ENCODE measurements at places on chromosomes 11 and 22.

DNA sequence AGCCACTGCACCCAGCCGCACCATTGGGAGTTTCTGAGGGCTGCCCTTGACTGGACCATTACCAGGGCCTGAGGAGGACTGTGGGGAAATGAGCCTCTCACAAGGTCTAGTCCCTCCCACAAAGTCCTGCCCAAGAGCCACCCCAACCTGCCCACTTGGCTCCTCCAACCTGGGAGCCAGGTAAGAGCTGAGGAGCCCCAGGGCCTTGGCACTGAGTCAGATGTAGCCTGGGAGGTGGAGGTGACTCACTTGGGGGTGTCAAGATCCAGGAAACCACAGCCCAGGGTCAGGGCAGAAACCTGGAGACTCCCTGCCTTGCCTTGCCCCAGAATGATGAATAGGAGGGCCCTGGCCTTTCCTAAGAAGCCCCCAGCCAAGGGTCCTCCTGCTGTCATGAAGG is 25.8 kb upstream of the P2RY2 start:
- no peak for DNase-seq

- DNase-seq, result no peak
Observed at GRCh38 chr11:64384981-64385944, 26.3 kb downstream of the RPS6KA4 start.

- DNase-seq, result no peak
Observed at GRCh38 chr11:60970890-60971289, 590 bp upstream of the CD6 start.

GRCh38 chr22:25334162-25334490 is 114.7 kb downstream of the CRYBB2 start:
- DNase-seq, result peak; percentile 26

DNA sequence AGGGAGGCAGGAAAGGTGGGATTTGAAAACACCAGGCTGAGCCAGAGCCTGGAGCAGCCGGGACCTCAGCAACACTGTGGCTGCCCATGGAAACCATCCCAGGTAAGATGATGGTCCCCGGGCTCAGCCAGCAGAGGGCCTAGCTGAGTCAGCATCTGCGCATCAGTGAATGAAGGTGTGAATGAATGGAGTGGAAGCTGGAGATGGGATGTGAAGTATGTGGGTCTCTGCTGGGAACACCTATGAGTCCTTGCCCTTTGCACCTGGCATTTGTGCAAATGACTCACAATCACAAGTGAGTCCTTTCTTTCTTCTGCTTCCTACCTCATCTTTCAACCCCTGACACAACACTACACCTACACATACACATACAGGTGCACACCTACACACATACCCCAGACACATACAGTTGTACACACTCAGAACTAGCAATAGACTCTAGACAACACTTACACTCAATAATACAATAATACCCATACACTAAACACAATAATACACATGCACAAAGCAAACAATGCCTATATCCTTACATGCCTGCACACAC is 62.8 kb upstream of the PRDM11 start:
- DNase-seq, result no peak

GRCh38 chr11:14322510-14322909 is 36.5 kb downstream of the RRAS2 start:
- no peak for DNase-seq

- peak; percentile 59 for DNase-seq
Observed at GRCh38 chr22:21761086-21761485, 25.5 kb upstream of the YPEL1 start.

GRCh38 chr11:10792385-10793068 is 16.2 kb downstream of the EIF4G2 start:
- DNase-seq, result peak; percentile 83

DNA sequence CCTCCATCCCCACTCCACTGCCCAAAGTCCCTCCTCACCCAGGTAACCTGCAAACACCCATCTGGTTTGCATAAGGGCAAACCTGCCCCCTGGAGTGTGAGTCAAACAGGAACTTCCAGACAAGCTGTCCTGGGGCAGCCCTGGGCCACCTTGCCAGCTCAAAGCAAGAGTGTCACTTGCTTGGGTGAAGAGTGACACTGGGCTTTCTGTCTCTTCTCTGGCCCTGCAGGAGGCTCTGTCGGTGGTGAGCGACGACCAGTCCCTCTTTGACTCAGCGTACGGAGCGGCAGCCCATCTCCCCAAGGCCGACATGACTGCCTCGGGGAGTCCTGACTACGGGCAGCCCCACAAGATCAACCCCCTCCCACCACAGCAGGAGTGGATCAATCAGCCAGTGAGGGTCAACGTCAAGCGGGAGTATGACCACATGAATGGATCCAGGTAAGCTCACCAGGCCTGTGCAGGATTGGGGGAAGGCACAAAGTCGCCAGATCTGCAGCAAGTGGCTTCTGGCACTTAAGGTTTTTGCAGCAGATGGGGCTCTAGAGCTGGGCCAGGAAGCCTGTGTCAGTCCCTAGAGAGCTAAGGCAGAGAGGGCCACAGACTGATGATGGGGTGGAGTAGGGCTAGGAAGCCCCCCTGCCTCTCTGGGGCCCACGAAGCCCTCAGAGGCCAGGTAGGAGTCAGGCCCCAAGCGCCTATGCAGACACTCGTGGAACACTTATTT is 64.2 kb downstream of the FLI1 start:
- peak; percentile 44 for DNase-seq

DNA sequence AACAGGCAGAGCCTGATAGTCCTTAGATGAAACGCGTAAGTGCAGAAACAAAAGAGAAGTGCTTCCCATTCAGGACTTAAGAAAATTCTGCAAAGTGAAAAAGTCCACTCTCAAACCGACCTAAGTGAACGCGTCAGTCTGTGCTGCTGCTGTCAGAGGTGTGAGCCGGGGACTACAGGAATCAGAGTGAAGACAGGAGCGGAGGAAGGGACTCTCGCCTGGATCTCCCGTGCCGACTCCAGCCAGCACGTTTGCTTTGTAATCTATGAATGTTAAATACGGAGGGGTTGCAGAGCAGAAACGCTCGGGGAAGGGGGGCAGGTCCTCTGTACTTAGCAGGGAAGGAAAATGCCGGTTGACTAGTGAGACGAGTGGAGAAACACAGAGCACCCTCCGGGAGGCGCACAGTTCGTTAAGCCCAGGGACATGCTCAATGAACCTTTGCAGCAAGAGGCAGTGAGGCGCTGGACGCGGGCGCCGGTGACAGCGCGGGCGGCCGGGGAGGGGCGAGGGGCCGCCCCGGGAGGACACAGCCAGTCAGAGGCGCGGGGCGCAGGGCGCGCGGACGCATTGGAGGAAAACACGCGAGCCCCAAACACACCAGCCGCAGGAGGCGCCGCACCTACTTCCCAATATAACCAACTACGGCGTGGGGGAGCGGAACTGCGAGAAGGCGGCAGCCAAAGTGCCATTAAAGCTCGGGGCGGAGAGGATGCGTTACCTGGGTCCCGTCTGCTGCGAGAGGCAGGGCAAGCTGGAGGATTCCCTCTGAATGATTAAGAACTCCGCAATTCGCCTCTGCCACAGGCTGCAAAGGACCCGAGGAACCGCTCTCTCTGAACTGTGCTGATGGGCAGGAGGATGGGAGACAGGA is at the start of gene CNTN5:
Gene CNTN5 (plus strand): TSS at position 598 of the 874 bp plus-strand sequence.
- DNase-seq, result peak; percentile 2

All from activated naive CD4-positive, alpha-beta T cell treated with Interleukin-2 at 50 U/mL for 16 hours (primary cell).